ENCODE measurements at places on chromosomes 4 and X.

DNA sequence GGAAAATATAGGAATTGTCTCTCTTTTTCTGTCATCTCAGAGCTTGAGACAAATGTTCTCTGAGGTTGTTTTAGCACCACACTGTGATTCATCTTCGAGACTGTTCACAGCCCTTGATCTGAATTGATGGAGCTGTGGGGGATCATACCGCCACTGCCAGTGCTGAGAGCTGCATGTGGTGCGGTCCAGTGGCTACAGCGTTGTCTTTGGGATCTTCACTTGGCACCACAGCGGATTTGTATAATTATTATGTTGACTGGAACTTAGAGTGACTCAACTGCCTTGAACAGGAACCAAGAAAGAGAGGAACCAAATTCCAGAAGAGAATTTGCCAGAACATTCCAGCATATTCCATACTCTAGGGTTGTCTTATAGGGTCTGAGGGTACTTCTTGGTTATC, 29.1 kb downstream of the TBL1X start:
- no peak for DNase-seq

DNA sequence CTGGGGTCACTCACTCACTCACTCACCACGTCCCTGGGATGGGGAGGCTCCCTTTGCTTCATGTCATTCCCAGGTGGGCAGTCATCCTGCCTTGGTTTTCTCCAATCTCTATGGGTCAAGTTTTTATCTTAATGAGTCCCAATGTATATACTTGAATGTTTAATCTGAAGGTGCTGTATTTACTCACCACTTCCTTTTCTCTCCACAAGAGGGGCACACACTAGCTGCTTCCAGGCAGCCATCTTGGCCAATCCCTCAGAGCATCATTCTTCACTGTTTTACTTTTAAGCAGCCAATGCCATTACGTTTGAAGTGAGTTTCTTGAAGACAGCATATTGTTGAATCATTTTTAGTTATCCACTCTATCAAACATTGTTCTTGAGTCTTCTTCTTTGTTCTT, 153.4 kb upstream of the ARSJ start:
- no peak for DNase-seq

DNA sequence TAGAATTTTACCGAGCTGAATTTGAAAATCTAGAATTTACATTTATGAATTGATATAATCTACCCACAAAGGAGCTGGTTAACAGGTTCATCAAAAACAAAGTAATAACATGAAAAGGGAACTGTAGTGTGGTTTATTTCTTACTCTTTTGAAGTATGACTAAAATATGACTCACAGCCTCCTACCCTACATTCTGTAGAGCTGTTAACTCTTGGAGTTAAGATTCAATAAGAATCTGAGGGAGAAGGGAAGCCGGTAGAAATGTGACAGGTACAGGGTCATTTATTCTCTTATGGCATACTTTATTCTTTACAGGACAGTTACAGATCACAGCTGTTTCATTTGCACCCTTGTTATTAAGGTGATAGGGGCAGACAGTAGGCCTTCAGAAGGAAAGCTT, 132.2 kb upstream of the FAM47B start:
- no peak for DNase-seq

- DNase-seq = no peak
Observed at GRCh38 chr4:89008166-89008565, 48.8 kb downstream of the FAM13A start.

GRCh38 chr4:8409264-8410065, 31.1 kb downstream of the ACOX3 start:
- no peak for DNase-seq

DNA sequence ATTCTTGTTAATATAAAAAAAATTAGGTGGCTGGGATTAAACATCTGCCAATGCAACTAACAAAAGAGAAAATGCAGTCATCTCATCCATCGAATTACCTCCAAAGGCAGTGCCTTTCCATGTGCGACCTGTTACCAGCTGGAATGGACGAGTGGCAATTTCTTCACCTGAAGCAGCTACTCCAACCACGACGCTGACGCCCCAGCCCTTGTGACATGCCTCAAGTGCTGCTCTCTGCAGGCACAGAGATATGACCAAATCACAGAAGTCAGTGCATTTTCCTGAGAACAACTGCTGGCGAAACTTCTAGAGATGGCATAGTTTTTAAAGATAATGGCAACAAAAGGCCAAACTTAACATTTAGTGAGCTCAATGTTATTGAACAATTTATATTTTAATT, 13.8 kb downstream of the ADH5 start:
- DNase-seq = no peak

DNA sequence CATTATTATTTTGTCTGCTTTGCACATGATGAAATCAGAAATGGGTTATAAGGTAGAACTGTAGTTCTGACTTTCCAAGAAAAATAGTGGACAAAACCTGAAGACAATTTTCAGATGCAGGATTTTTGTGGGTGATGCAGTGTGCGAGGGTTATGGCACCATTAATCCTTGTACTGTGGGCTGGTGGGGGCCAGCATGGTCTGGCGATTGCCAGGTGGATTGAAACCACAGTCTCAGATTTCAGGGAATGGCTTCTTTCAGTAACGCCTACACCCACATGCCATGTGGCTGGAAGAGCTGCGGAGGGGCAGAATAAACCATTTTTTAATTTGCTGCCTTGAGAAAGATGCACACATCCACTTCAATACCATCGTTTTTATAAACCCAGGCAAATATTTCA, 150.5 kb downstream of the ARSF start:
- no peak for DNase-seq

DNA sequence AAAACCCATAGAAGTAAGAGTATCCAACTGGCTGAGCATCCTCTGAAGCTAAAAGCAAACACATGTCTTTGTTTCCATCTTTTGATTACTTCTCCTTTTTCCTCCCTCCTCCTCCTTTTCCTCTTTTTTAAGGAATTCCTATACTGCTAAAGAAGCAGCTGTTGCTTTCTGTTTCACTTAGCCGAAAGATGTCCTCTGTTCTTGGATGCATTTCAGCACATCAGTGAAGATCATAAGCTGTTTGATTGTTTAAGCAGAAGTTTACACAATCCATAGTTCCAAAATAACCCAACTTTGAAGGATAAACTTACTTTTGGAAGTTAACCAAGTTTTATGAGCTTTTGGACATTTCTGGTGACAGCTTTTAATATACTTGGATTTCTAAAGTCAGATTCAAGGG, 55.1 kb upstream of the TNIP3 start:
- no peak for DNase-seq

DNA sequence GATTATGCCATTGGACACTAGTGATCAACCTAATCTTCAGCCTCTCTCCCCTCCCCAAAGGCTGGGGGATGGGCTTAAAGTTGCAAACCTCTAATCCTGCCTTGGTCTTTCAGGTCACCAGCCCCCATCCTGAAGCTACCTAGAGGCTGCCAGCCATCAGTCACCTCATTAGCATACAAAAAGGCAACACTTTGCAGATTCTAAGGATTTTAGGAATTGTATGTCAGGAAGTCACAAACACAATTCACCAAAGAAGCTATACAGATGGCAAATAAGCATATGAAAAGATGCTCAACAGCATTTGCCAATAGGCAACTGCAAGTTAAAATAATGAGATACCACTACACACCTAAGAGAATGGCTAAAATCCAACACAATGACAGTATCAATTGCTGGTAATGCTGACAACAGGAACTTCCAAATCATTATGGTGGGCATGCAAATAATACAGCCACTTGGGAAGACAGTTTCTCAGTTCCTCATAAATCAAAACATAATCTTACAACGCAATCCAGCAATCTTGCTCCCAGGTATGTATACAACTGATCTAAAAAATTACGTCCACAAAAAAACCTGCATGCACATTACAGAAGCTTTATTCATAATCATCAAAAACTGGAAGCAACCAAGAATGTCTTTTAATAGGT, 9.0 kb upstream of the PIM2 start:
- DNase-seq = no peak

GRCh38 chr4:156293657-156294297, 340.1 kb upstream of the CTSO start:
- DNase-seq = no peak

- DNase-seq = no peak
Observed at GRCh38 chr4:164081801-164082200, 587.3 kb downstream of the TMA16 start.

DNA sequence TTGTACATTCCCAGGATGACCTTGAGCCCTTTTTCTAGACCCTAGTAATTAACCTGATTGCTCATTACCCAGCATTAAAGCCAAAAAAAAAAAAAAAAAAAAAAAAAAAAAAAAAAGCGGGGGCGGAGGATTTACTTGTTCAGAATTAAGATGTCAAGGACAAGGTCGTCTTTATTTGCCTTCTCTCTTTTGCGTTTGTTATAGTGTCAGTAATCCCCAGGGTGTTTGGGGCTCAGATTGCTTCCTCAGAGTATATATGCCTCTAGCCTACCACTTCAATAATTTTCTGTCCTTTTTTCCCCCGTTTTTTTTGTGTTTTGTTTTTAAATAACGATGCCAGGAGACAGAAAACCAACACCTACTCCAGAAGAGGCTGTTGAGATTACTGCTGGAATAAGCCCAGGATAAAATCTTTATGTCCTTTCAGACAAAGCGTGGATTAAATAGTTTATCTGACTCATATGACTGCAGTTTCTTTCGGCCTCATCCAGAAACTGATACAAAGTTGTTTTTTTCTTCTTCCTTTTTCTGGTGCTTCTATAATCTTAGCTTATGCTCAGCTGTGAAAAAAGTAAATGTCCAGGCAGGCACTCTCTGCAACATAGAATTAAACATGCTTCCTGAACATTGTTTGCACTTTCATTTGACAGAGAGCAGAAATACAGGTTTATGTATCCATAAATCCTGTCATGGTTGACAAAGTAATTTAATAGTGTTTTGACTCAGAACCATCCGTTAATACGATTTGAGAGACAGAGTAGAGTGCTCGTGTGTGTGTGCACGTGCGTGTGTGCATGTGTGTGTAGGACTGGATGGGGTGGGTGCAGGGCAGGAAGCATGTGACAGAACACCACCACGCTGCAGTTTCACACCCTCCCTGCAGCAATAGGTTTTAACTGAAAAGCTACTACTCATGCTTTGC, 138.6 kb downstream of the AFF1 start:
- peak; percentile 58 for DNase-seq

GRCh38 chrX:155086202-155086840, 15.0 kb downstream of the BRCC3 start:
- peak; percentile 45 for DNase-seq

DNA sequence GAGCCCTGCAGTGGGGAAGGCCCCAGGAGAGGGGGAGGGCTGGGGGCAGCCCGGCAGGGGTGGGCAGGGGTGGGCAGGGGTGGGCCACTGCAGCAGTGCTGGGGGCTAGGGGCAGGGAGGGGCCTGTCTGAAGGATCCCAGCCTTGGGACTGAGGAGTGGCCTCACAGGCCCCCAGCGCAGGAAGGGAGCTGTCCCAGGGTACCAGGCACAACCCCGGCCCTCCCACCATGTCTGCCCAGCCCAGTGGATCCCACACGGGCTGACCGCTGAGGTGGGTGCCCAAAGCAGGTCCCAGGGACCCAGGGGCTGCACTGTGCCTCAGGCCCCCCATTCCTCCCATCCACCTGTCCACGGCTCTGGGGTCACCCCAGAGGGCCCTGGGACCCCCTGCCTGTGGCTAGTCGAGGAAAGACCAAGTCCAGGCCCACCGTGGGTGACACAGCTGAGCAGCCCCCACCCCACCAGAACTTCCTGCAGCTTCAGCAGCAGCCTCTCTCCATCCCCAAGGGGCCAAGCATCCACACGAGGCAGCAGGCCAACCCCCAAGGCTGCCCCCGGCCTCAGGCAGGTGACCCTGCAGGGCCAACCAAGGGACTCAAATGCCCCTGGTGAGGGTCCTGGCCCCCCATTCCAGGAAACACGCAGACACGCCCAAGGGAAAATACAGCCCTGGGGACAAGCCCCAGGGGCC, 46.4 kb downstream of the FAM53A start:
- DNase-seq = peak; percentile 8

- no peak for DNase-seq
Observed at GRCh38 chr4:24816797-24817196, 21.4 kb downstream of the SOD3 start.

DNA sequence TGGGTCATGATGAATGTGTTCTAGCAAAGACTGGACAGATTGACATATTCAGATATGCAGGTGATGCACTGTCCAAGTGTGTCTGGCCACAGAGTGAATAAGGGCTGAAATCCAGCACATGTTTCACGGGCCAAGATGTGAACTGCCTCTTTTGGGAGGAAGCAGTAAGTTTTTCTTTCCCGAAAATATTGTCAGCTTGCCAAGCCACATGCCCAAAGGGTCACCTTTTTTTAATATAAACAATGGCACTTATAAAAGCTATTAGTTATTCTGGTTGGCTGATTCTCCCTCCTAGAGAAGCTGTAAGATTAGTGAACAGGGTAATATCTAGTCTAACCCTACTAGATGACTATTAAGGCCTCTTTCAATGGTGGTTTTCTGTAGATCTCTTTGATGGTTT, 1.5 kb upstream of the EDNRA start:
- DNase-seq = no peak

GRCh38 chrX:124010157-124010556, 48.7 kb downstream of the STAG2 start:
- DNase-seq = no peak

DNA sequence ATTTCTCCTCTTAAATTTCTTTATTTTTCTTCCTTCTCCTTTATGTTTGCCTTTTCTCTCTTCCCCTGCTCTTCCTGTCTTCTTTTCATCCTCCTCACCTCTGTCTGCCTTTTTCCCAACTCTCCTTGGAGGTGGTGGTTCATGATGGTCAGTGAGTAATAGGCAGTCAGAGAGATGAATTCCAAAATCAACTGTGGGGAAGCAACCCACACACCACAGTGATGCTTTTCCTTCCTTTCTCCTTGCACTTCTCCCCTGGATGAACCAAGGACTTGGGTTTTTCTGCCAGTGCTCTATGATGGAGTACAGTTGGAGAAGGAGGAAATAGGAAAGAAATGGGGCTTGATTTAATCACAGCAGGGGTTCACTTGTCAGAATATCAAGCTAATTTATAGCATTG, 153.8 kb downstream of the DCK start:
- no peak for DNase-seq

DNA sequence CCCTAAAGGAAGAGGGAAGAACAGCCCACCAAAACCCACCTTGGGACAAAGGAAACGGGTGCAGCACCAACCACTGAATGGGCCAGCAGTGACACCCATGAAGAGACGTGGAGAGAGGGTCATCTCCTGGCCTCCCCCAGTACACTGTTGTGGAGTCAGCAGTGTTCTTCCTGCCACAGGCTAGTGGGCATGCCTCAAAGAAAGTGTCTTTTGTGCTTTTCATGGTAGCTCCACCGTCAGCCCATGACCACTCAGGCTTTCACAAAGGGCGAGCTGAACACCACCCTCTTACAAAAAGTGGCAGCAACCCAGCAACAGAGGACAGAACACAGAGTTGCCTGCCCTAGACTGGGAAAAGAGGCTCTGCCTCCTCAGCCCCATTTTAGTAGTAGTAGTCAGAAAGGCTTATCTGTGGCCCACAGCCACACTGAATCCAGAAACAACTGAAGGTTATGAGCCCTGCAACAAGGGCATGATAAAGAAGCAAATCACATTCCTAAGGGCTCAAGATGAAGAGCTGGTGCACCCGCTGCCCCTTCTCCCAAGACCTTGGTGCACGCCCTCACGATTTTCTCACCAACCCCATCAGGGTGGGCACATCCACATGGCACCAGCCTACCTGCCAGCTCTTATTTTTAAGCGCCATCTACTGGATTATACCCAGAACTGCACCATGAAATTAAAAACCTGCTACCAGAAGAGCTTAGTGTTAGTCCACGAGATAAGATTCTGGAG, 53.1 kb downstream of the RAB28 start:
- DNase-seq = no peak
